ENCODE measurements at places on chromosomes 16 and 17.

DNA sequence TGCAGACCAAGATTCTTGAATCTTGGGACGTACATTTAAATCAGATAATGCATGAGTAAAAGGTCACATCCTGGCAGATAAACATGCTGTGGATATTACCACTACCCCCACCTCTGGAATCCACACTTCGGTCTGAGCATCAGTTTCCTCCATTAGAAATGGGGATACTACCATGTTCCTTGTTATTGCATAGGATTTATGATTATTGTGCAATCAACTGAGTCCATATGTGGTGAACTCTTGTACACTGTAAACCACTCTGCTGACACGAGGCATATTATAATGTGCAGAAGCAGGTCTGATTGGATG is 108.7 kb downstream of the VAT1L start:
- DNase-seq, result no peak

DNA sequence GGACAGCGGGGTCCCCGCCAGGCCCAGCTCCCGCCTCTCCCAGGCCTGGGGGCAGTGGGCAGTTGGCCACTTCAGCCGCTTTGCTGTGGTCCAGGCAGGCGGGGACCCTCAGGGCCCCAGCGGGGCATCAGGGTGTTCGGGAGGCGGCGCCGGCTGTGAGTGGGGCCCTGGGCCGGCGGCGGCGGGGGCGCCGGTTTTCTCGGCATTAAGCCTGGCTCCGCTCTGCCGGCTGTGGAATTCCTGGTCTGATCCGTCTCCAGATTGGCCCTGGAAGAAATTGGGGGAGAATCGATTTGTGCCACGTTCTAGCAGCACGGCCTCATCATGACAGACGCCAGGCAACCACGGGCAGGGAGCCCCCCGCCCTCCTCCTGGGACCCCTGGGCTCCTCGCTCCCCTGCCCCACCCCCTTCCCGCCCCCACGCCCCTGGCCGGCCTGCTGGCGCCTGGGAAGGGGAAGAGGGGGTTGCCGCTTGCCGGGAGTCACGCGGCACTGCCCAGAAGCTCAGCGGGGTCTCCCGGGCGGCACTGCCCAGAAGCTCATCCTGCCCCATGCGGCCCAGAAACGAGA is 28.6 kb upstream of the SSTR5 start:
- no peak for DNase-seq

DNA sequence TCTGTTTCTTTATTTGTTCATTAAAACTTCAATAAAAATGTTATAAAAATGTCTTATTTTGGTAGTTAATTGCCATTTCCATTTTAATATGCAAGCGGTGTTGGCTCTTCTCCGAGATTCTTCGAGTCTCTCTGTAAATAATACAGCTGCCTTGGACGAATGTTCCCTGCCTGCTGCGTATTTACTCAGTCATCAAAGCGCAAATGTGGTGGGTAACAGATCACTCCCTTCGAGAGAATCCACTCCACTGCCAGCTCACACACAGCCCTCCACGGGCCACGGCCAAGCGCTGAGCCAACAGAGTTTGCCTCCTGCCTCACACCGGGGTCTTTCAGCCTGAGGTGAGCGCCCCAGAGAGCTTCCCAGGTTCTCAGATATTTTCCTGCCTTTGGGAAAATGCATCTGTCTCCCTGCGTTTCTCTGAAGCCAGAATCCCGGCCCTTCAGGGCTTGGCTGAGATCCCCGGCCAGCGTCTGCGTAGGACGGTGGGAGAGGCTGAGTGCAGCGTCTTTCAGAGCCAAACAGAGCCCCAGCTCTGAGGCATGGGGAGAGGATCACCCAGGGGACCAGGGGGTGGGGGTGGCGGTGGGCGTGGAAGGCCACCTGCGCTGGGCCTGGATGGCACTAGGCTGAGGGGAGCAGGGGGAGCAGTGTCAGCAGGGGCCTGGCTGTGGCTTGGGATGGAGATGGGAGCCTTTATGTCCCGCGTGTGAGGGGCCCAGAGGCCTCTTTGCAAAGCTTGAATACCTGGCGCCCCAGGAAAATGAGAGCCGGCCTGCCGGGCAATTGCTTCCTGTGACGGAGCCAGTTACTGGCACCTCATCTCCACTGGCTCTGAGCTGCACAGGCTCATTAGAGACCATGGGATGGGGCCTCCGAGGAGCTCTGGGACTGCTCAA is 248.7 kb downstream of the RBFOX3 start:
- no peak for DNase-seq

GRCh38 chr16:85518398-85519049 is 94.6 kb upstream of the GSE1 start:
- DNase-seq, result no peak

Data from ELR (cell line).